ENCODE measurements at places on chromosomes 7 and 10. TPM values are rescaled to one million over a fixed set of nuclear protein-coding genes. Genes with fewer than 3 reads are reported as not detected.

DNA sequence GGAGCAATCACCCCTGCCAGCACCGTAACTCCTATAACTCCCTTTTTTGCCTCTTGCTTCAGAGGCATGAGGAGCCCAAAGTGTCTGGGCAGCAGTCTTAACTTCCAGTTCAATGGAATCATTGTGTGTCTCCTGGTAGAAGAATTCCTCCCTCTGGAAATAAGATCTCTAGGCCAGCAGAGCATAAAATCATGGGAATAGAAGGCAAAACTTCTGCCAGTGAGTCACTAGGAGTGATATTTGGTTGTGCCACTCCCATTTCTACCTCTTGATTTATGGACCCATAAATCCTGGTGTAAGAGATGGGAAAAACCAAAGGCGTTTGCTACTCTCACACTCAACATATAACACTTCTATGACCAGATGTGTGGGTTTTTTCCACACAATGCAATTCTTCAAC, 104.9 kb upstream of the FAM180A start:
- no peak for DNase-seq

Gene PNLIPRP3
- 1.3 TPM for polyA plus RNA-seq

Gene HOXA7
- polyA plus RNA-seq, result 1.5 TPM

- no peak for DNase-seq
Observed at GRCh38 chr10:71878327-71879034, 27.4 kb upstream of the PSAP start.

- no peak for DNase-seq
Observed at GRCh38 chr10:78367751-78368150, 334.1 kb downstream of the RPS24 start.

Gene CYP2E1
- 0.45 TPM for polyA plus RNA-seq

GRCh38 chr10:33660329-33660728, 325.9 kb upstream of the NRP1 start:
- no peak for DNase-seq

- DNase-seq, result no peak
Observed at GRCh38 chr10:71812913-71813590, 38.0 kb downstream of the PSAP start.

Gene FAM221A
- 1.6 TPM for polyA plus RNA-seq

DNA sequence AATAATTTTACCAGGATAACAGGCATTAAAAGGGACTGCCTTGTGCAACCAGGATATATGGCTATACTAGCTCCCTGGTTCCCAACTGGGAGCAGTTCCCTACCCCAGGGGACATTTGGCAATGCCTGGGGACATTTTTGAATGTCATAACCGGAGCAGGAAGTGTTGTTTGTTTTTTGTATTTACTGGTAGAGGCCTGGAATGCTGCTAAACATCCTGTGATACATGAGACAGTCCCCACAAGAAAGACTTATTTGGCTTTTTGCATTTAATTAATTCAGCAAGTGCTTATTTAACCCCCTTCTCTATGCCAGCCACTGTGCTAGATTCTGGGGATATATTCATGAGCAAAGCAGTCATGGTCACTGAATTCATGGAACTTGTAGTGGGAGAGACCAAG, 181.2 kb downstream of the BBS9 start:
- DNase-seq, result no peak

DNA sequence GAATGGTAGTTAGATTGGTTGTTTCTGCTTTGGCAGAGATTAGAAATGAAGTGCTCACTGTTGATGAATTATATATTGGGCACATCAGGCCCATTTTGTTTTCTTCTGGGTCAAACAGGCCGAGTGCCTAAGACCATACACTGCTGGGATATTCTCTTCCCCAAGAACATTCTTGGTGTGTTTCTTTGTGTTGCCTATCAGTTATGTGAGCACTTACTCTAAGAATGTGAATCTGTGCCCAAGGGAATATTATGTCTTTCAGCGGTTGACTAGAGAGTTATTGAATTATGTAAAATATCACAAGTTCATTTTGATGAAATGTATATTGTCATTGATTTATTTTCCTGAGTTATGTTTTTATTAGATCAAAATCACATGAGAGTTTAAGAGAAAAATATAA, 255.5 kb upstream of the SMIM30 start:
- DNase-seq, result no peak

Gene DNAH11
- polyA plus RNA-seq, result 0.26 TPM

GRCh38 chr10:102167861-102168260, 15.7 kb downstream of the NOLC1 start:
- no peak for DNase-seq

GRCh38 chr7:148883266-148884048, 634 bp downstream of the EZH2 start:
- DNase-seq, result peak; percentile 9

- no peak for DNase-seq
Observed at GRCh38 chr10:17060289-17060688, 69.3 kb downstream of the CUBN start.

DNA sequence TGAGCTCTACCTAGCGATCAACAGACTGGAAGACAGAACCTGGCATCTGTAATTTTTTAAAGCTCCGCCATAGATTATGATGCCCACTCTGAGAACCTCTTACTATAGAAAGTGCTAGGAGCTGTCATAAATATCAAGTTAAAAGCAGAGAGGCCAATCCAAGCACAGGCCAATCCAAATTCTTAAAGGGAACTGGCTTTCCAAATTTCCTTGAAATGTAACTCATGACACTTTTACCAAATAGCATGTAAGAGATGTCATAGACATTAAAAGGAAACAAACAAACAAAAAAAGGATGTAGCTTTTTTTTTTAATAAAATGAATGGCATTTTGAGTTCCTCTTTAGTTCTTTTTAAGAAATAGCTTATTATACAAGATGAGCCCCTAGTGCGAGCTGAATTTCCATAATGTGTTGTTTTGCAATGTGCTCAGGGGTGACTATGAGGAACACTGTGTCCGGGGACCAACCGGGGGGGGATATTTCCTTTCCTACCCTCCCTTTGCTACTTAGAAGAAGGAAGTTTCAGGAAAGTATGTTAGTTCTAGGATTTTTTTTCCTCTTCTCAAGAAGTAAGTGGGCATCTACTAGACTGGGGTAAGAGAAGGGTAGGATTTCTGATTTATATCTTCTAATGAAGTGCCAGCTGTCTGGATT, 23.7 kb upstream of the MRC1 start:
- DNase-seq, result no peak

DNA sequence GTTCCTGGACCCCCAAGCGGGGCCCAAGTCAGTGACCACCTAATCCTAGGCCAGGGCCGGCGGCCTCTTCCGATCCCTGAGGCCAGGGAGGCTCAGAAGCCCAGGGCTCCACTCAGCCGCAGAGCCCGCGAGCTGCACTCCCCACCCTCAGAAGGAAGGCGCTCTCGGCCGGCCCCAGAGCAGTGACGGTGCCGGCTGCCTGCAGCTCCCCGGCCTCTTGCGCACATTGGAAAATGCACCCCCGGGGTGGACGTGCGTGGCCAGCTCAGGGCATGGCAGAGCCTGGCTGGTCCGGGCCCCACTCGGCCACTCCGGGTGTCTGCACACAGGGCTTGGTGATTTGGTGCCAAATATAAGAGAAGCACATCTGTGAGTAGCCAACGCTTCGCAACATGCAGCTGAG, 269.1 kb downstream of the PTPRN2 start:
- no peak for DNase-seq

Data from muscle of back (tissue), 13 donors.